ENCODE measurements at places on chromosomes 16 and 17.

DNA sequence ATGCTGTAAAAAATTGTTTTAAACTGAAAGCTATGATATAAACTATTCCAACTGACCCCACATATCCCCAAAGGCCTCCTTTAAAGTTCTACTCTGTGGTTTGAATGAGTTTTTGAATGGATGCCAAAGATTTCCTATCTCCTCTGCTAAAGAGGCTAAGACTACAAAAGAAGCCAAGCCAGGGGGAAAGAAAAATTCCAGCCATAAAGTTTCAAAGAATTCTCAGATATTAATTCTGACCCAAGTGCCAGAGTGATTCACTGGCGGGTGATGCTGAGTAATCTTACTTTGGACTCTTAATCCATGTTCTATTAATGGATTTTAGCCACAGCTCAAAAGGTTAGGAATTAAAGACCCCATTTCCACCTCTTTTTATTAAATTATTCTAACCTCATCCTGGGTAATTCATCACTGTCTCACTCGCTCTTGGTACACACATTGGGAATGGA lies 60.7 kb downstream of the HS3ST3A1 start:
- DNase-seq, result no peak

DNA sequence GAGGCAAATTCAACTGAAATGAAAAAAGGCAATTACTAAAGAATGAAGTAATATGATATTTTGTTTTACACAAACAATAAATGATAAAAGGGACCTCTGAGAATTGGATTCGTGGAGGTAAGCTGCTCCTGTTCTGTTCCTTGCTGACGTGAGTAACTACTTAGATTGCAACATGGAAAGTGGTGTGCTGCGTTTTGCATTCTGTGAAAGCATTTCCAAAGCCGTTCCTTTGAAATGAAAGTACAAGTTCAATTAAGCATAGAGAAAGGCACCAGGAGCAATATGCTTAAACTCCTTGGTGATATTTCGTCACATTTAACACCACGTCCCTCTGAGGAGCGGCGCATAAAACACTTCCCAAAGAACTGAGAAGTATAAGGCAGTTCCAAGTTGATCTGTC lies 381.7 kb downstream of the UTP18 start:
- no peak for DNase-seq

DNA sequence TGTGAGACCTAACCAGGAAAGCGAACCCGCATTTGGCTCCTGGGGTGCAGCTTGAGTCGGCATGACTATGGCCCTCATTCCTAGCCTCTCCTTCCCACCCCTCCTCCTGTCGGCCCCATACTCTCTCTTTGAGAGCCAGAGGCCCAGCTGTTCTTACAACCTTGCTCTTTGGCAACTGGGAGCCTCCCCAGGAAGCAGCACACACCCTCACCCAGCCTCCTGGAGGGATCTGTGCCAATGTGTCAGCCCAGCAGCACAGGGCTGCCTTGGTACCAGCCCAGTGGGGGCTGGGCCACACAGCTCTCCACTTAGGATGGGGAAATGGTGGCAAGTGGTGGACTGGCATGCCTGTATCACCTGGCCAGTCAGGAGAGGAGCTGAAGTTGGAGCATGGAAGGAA lies 70.3 kb upstream of the LGALS9 start:
- DNase-seq, result no peak

- DNase-seq, result no peak
These were observed 26.9 kb downstream of the ZNRF1 start for GRCh38 chr16:75025761-75026160.

DNA sequence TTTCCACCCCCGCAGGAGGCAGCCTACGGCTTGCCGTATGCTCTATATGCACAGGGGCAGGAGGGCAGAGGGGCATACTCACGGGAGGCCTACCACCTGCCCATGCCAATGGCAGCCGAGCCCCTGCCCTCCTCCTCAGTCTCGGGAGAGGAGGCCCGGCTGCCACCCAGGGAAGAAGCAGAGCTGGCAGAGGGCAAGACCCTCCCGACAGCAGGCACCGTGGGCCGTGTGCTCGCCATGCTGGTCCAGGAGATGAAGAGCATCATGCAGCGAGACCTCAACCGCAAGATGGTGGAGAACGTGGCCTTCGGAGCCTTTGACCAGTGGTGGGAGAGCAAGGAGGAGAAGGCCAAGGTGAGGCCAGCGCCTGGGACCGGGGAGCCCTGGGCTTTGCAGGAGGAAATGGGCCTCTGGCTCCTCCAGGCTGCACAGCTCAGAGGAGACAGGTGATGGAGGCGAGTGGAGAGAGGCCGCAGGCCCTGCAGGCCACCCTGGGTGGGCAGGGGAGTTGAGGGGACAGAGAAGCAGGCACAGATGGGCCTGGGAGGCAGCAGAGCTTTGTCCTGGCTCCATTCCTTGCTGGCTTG lies 8.6 kb downstream of the SETD1A start:
- DNase-seq, result no peak

DNA sequence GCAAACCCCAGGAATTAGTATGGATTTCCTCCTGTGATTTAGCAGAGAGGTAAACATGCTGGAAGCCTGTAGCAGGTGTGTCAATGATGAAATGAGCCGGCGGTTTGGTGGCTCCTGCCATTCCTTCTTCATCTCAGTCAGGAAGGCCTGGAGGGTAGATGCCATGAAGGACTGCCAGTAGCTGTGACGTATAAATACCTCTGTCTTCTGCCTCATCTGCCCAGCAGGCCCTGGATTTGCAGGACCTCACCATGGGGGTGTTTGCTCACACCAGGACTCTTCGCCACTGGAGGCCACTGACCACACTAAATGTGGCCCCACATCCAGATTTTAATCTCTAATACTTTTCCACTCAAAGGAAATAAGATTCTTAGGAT lies 16.1 kb upstream of the SLC4A1 start:
- DNase-seq, result no peak

DNA sequence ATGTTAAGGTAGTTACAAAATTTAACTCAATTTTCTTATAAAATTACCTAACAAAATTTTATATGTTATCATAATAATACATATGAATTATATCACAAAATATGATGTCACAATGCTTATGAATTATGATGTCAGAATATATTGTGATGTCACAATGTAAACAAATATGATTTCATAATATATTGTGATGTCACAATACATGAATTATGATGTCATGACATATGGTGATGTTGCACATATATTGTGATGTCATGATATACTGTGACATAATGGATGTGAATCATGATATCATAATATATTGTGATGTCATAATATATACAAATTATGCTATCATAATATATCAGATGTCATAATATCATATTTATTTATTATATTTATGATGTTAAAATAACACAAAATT lies 1879.9 kb downstream of the TP53TG3F start:
- DNase-seq, result no peak

DNA sequence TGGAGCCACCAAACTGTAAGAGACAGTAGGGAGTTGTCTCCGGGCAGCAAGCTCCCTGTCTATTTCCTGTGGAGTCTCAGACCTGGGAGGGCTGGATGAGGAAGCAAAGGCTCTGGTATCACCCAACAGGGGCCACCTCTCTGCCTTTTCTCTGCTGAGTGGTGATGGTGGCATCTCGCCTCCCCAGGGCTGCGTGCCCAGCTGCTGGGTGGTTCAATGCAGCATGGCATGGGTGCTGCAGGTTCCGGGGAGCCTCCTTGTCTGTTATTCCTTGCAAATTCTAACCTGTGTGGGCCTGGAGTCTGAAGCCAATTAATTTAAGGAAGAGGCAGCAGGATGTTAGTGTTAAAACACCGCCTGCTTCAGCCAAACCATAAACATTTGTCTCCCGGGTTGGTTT lies 78.2 kb downstream of the CCDC182 start:
- no peak for DNase-seq

DNA sequence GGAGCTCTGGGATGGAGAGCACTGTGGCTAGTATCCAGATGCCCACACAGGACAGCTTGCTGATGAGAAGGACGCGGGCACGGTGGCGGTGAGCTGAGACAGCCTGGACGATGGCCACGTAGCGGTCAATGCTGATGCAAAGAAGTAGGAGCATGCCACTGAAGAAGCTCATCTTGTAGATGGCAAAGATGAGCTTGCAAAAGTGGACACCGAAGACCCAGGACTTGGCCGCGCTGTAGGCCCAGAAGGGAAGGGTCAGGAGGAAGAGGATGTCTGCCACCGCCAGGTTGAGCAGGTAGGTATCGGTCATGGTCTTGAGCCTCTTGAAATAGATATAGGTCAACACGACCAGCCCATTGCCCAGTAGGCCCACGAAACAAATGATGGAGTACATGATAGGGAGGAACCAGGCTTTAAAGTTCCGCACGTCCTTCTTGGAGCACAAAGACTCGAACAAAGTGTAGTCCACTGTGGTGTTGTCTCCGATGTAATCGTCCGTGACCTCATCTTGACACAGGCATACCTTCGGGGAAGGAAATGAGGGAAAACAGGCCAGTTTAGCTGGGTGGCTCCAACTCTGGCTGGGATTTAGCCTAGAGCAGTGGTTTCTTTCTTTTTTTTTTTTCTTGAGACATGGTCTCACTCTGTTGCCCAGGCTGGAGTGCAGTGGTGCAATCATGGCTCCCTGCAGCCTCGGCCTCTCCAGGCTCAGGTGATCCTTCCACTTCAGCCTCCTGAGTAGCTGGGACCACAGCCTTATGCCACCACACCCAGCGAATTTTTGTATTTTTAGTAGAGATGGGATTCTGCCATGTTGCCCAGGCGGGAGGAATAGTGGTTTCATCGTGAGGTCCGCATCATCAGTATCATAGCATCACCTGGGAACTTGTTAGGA lies 9.7 kb downstream of the CCR7 start:
- DNase-seq, result peak; percentile 30

DNA sequence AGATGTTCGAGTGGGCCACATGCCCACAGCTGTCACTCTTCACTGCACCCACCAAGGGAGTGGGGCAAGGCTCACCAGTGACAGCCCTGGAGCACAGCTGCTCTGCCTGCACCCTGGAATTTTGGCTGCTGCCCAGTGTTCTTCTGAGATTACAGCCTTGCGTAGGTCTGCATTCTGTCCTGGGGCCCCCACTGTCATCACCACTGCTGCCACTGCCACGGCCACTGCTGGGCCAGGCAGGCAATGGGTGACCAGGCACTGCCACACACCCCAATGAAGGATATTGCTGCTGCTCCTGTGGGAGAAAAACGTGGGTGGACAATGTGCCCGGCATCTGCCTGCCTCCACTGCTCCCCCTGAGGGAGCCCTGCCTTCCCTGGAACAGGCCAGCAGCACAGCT lies 1717.0 kb downstream of the TP53TG3F start:
- no peak for DNase-seq

GRCh38 chr16:75148311-75149195 lies at the start of gene ZFP1:
Gene ZFP1, plus strand, starts transcription at chr16:75148524. Its CDS starts 4,428 bp downstream, at chr16:75152952.
- DNase-seq, result peak; percentile 97

DNA sequence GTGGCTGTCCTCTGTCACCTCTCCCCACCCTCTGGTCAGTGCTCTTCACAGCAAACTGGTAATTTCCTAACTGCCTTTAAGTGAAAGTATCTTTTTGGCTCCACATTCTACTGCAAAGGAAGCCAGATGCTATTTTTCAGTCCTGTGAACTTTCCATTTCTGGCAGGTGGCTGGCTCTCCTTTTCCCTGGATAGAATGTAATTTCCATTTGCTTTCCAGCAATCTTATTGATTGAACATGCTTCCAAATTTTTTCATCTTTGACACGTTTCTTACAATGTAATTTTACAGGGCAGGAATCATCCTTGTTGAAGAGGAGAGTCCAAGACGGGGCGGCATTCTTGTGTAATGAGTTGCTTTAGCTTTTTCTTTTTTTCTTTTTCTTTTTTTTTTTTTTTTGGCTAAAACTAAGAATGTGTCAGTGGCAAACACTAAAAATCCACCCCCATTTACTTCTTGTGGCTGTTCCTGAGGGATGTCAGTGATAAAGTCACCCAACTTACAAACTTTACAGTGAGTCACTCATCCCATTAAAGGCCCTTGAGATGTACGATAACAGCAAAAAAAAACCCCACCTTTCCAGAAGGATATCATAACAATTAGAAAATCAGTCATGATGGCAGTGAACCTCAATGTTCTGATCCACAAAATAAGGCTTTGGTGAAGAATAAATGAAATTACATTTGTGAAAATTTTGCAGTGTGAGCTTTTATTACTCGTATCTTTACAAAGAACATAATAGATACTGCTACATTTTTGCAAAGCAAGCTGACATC lies 29.4 kb upstream of the PRKCA start:
- no peak for DNase-seq

GRCh38 chr17:10337136-10337535 lies 35.7 kb downstream of the MYH13 start:
- no peak for DNase-seq

DNA sequence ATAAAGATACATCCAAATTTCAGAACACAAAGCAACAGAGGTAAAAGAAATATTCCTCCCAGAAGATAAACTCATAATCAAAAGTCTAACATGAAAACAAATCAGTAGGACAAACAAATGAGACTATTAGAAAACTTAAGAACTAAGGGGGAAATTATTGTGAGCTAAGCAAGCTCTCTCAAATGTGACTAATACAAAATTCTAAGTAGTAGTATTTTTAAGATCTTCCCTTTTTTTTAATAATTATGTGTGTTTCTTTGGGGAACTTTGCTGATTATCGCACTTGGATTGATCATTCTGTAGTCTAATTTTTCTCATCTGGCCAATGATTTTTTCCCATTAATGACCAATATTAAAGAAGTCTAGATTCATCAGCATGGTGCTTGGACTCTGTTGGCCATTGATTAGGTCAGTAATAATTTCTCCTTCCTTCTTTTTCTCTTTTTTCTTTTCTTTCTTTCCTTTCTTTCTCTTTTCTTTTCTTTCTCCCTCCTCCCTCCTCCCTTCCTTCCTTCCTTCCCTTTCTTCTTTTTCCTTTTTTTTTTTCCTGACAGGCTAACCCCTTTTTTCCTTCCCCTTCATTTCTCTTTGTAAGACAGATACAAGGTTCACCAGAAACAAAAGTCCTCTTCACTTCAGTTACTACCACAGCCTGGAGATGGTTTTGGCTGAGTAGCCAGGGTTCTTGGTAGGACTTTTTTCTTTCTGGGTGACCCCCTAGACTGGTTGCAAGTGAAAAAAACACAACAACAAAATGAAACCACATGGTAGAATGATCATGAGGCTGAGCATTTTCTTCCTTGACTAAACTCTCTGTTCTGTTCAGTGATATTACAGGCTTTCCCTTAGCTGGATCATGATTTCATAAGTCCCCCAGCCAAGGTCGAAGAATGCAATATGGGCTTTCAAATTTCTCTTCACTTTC lies 2.9 kb upstream of the ABCA6 start:
- no peak for DNase-seq

- DNase-seq, result no peak
These were observed 874 bp downstream of the SLC25A19 start for GRCh38 chr17:75288359-75288758.

DNA sequence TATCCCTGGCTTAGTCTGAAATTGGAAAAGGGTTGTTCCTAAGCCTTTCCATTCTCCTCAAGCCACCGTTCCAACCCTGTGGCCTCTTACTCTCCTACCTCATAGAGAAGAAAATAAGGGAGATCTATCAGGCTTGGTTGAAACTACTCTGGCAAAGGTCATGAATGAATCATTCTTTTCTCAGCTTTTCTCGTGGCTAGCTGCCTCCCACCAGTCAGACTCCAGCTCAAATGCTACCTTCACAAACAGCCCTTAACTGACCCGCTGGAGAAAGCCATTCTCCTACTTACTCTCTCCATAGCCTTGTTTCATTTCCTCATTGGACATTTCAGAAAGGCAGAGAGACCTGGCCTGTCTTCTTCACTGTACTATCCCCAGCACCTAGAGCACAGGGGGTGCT lies 8.9 kb downstream of the MYH10 start:
- no peak for DNase-seq

GRCh38 chr17:33342025-33342424 lies 48.9 kb upstream of the ASIC2 start:
- no peak for DNase-seq

GRCh38 chr17:73548620-73549311 lies 95.5 kb downstream of the SDK2 start:
- no peak for DNase-seq

GRCh38 chr17:32297860-32298259 lies 32.2 kb downstream of the RHBDL3 start:
- no peak for DNase-seq
